NCI-H1694 treated with DMSO at 0.1 percent for 48 hours (cell line): ENCODE measurements at places on chromosomes 1 and 21.

GRCh38 chr1:15851210-15852035, 3.9 kb downstream of the SPEN start:
- DNase-seq: no peak

DNA sequence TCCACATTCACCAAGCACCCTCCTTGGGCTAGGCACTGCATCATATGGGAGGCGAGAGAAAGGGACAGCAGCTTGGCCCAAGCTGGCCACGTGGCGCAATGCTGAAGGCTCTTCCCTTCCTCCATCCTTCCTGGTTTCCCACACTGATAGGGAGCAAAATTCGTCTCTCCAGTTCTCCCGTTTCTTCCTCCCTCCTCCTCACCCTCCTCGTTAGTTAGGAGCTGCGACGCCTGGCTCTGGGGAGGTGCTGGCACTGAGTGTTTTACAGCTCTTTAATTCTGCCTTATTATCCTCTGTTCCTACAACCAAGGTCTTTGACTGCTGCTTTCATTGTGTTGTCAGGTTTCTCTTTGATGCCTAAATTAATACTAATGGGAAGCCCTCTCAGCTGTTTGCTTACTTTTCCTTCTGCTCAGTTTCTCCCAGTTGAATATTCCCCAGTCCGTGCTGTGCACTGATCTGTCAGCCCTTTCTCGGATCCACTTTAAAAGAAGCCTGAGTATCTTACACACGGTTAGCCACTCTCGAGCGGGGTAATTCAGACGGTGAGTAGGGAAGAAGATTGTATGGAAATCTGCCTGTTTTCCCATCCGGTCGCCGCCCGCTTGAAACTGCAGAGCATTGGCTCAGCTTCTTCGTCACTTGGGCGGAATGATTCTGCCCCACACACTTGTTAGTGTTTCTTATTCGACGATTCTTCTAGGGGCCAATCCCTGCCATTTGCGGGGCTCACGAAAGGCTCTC, 56.2 kb upstream of the SMYD2 start:
- DNase-seq: no peak

GRCh38 chr1:60444680-60445079, 371.1 kb upstream of the C1orf87 start:
- no peak for DNase-seq

DNA sequence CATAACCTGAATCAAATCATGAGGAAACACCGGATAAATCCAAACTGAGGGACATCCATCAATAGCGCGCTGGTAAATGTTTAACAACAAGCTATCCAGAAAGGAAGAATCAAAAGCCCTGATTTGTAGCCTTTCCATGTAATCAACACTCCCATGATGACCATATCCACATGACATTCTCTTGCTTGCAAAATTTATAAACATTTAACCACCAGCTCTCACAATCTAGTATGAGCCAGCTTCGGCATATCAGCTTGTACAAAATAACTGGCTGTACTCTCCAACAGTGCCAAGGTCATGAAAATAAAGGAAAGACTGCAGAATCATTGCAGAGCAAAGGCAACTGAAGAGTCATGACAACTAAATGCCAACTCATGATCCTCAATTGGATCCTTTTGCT, 15.7 kb downstream of the HSD11B1 start:
- no peak for DNase-seq

GRCh38 chr1:222522105-222522915, 25.6 kb downstream of the HHIPL2 start:
- DNase-seq: no peak

DNA sequence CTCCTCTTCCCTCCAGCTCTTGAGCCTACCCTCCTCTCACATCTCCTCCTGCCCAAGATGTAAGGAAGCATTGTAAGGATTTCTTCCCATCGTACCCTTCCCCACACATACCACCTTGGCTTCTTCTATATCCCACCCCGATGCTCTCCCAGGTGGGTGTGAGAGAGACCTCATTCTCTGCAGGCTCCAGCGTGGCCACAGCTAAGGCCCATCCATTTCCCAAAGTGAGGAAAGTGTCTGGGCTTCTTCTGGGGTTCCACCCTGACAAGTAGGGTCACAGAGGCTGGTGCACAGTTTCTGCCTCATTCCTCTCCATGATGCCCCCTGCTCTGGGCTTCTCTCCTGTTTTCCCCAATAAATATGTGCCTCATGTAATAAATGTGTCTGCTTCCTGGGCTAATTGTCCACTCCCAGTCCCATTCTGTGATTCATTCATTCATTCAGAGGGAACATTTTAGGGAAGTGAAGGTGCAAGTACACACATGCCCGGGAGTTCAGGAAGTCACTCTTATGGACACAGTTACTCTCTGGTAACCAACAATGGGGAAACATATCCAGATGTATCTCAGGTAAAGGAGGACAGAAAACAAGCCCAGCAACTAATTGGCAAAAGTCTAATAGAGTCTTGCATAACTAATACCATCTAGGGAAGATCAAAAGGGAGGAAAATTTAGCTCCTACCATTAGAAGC, 1.9 kb downstream of the SPRR4 start:
- no peak for DNase-seq

DNA sequence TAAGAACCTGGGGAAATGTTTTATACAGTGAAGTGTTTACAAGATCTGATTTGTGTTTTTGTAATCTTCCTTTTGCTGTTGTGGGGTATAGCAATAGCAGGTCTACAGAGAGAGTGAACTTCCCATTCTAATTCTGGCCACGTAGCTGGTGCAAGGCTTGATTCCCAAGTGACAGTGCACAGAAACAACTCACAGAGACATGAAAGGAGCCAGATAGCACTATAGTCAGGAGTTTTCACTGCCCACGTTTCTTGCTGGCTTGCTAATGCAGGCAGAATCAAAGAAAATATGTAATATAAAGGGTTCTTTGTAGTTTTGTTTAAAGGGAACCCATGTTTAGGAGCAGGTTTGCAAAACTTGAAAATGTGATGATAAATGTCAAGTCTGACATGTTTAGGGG, 170.9 kb upstream of the IVNS1ABP start:
- no peak for DNase-seq

- peak; percentile 79 for DNase-seq
These were observed 143.4 kb downstream of the ZZZ3 start for GRCh38 chr1:77538956-77539518.

GRCh38 chr1:120176092-120176855, at the start of gene SEC22B:
Gene SEC22B, minus strand, starts transcription at chr1:120176520. Its CDS starts 139 bp downstream, at chr1:120176381.
- DNase-seq: peak; percentile 87

GRCh38 chr1:206100226-206100815, 16.9 kb downstream of the AVPR1B start:
- no peak for DNase-seq

- DNase-seq: no peak
These were observed 65.2 kb downstream of the CACNA1E start for GRCh38 chr1:181548497-181548896.

DNA sequence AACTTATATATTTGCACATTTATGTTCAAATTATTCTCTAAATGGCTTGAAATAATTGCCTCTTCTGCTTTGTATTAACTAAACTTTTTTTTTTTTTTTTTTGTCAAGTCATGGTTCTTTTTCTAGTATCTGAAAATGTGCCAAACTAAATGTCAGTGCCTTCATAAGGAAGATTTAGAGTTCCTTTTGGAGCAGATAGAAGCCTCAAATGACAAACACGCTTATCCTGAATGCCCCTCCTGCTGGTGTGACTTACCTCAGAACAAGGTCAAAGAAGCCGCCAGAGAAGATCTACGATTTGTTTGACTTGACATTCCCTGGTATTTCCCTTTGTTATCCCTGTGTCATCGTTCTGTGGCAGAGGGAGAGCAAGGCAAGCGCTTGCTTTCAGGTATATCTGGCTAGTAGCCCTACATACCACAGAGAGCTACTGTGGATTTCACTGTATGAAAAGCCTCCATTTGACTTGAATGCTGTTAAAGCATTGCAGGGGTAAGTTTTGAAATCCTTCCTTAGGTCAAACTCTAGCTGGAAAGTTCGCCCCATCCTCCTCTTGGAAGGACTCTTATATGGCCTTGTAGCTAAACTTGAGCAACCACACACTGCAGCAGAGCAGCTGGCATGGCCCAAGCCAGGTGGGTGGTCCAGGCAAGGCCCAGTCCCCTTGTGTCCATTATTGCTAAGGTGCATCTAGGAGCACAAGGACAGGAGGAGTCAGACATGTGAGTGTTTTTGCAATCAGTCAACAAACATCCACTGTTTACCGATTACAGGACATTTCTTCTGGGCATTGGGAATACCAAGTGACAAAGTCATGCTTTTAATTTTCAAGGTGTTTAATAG, 285.4 kb upstream of the USP25 start:
- no peak for DNase-seq

GRCh38 chr1:85494074-85494903, 29.3 kb upstream of the DDAH1 start:
- DNase-seq: no peak

DNA sequence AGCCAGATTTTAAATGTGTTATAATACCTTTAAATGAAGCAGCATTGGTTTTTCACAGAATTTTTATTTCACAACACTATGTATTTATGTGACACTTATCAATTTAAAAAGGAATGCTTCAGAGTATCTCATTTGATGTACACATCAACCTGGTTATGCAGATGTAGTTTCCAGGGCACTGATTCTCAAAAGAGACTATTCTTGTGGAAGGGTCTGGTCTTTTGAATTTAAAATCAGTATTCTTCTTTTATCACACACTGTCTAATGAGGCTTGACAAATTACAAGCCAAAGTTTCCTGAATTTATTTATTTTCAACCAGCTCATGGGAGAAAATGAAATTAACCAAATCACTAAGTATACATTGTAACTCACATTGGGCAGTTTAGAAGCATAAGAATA, 87.4 kb downstream of the NTPCR start:
- no peak for DNase-seq

DNA sequence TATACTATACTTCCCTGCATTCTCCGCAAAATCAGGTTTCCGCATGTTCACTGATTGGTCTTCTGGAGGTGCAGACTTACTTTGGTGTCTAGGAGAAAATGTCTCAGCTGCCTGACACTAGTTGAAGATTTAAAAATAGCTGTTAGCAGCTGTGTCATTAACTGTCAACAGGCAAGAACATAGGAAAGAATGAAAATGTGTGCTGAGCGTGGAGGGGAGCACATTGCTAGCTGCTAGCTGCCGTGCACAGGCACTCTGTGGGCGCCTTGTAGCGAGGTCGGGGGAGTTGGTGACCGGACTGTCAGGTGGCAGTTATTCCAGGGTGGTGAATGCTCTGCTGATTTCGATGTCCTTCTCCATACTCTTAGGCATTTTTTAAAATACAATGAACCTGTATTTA, 5.2 kb downstream of the FAAH start:
- DNase-seq: no peak

- no peak for DNase-seq
These were observed 182.1 kb downstream of the RHOU start for GRCh38 chr1:228917342-228917741.
